ENCODE measurements at places on chromosomes 5 and 9.

DNA sequence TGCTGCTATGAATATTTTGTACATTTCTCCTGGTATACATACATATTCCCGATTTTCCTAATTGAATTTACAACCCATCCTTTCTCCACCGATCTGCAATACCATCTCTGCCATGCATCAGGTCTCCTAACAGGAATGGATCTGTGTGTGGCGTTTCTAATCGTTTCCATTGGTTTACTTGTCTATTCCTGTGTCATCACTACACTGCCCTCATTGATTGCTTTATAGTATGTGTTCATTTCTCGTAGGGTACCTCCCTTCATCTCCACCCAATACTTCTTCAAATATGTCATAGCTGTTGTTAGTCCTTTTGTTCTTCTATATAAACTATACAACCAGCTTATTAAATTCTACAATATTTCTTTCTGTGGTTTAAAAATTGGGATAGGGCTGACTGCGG is 7.1 kb upstream of the OR2S2 start:
- DNase-seq, result no peak

DNA sequence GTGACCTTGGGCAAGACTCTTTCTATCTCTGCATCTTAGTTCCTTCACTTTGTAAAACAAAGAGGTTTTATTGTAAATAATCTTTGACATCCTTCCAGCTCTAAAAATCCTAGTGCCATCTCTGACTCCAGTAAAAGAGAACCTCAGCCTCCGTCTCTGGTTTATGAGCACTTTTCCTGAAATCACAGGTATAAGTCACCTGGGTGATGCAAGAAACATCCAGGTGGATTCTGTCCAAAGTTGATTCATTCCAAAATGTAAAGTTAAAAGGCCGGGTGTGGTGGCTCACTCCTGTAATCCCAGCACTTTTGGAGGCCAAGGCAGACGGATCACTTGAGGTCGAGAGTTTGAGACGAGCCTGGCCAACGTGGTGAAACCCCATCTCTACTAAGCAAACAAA is 21.1 kb upstream of the UBAP2 start:
- no peak for DNase-seq

DNA sequence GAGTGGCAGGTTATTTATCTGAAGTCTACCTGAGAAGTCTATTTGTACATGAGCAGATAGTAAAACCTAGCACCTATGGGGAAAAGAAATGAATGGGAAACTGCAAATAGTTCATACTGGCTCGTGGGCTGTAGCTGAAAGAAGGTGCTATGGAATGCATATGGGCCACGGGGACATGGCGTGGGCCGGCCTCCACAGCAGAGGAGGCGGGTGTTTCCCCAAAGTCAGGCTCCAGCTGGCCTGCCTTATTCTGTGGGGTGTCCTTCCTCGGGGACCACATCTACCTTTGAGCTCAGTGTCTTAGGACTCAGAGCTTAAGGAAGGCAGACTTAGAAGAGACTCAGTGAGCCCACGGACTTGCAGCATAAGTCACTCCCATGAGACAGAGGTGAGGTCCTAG is 350.5 kb upstream of the PANK3 start:
- DNase-seq, result no peak

GRCh38 chr5:50768634-50769033 is 102.2 kb downstream of the PARP8 start:
- no peak for DNase-seq

GRCh38 chr5:180142824-180143610 is 66.0 kb downstream of the RASGEF1C start:
- DNase-seq, result no peak

GRCh38 chr5:109936996-109937395 is 247.3 kb downstream of the MAN2A1 start:
- DNase-seq, result no peak

DNA sequence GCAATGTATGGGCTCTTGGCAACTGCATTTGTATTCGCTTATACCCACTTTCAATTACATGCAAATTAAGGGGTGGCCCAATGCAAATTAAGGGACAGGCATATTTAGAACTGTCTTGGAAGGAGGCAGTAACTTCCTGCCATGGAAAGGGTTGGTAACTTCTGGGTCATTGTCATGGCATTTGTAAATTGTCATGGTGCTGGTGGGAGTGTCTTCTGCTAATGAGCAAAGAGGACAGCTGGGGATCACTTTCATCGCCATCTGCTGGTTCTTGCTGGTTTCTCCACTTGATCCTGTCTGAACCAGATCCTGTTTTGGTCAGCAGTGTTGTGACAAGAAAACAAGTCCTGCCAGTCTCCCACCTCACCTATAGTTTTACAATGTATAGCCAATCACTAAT is 23.3 kb upstream of the UGT3A2 start:
- no peak for DNase-seq

DNA sequence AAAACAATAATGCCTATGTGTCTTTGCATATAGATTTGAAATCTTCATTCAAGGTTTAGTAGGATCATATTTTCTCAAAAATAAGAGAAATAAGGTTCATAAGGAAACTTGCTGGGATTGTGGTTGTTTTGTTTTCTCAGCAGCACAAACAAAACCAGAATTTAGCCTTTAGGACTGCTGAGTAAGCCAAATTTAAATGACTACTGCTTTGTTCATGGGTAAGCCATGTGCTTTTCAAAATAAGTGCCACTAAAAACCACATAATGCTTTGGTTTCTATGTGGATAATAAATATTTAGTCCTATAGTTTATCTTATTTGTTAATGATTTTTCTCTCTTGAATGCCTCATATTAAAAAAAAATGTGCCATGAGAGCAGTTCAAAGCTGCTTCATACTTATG is 38.8 kb downstream of the PTCD2 start:
- no peak for DNase-seq

- no peak for DNase-seq
Measured at GRCh38 chr5:179470201-179470600, 80.2 kb upstream of the RUFY1 start.

DNA sequence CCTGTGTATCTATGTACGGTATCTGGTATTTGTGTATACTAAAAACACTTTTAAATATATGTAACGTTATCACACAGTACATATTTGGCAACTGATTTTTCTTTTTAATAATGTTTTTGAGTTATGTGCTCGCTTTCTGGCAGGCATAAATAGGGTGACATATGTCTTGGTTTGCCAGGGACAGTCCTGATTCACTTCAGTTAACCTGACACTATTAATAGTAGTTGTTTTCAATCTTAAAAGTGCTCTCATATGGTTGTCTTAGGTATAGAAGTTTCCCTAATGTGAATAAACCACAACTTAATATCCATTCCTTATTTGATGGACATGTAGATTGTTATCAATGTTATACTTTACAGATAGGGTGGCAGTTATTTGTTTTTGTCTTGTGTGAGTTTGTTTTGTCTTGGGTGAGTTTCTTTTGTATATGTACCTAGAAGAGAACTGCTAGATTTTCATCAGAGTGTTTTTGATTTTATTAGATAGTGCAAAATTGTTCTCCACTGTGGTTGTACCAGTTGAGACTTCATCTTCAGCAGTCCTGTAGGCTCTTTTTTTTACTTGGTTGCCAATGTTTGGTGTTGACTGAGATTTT is 7.9 kb downstream of the G3BP1 start:
- DNase-seq, result no peak

DNA sequence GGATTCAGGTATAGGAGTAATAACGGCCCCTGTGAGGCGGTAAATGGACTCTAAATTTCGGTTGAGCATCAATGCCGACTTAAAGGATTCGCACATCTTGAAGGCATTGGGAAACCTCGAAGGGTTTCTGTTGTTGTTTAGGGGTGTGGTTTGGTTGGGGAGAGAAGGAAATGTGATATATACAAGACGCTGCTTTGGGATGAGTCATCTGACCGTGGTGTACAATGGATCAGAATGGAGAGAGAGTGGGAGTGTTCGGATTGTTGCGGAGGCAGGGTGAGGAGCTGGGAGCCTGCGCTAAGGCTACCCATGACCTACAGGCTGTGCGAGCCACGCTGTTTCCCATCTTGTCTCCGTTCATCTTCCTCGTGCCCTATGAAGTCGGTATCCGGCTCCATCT is 60.4 kb upstream of the ERCC6L2 start:
- DNase-seq, result no peak

DNA sequence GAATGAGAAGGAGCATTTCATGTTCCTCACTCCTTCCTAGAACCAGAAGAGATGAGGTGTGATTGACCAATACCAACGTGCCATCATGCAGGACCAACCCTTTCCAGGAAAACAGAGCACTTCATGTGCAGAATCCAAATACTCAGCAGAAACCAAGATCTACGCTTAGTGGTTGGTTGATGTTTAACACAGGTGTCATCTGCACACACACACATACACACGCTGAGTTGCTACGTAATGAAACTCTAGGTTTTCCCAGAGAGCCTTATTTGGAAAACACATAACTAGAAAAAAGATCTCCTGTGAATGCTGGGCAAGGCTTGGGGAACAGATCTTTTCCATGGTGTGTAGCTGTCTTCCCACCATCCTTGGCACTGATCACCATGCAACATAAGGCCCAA is 21.1 kb upstream of the ZNF622 start:
- no peak for DNase-seq

- DNase-seq, result no peak
Measured at GRCh38 chr9:6584881-6585597, 60.5 kb downstream of the GLDC start.

GRCh38 chr9:134475011-134475790 is 148.9 kb downstream of the RXRA start:
- no peak for DNase-seq

DNA sequence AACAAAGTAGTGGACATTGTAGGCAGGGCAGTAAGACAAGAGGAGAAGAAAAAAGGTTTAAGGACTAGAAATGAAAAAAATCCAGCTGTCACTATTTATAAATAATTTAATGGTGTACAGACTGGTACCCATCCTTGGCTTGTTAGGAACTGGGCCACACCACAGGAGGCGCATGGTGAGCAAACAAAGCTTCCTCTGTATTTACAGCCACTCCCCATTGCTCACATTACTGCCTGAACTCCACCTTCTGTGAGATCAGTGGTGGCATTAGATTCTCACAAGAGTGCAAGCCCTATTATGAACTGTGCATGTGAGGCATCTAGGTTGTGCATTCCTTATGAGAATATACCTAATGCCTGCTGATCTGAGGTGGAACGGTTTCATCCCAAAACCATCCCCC is 62.6 kb upstream of the DMAC1 start:
- no peak for DNase-seq

GRCh38 chr9:81851340-81851739 is 76.9 kb upstream of the SPATA31D4 start:
- no peak for DNase-seq

- no peak for DNase-seq
Measured at GRCh38 chr9:96080364-96080763, 204.9 kb downstream of the ERCC6L2 start.

GRCh38 chr5:37436146-37436934 is 57.2 kb downstream of the WDR70 start:
- no peak for DNase-seq

GRCh38 chr5:83751201-83751600 is 30.5 kb upstream of the HAPLN1 start:
- DNase-seq, result no peak

DNA sequence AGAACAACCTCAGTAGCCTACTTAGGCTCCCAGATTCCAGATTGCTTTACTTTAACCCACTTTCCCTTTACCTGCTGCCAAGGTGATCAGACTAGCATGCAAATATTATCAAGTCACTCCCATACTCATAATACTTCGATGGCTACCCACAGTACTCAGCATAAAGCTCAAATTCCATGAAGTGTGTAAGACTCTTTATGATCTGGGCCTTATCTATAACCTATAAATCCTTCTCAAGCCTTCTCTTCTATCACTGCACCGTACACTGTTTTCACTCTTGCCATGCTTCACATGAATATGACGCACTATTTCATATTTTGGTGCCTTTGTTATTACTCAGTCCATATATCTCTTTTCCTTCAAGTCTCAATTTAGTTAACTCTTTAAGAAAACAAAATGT is 135.2 kb upstream of the TARS1 start:
- no peak for DNase-seq

- no peak for DNase-seq
Measured at GRCh38 chr9:115071176-115071575, 46.8 kb downstream of the TNC start.

- DNase-seq, result no peak
Measured at GRCh38 chr9:91188719-91189590, 172.8 kb downstream of the AUH start.

DNA sequence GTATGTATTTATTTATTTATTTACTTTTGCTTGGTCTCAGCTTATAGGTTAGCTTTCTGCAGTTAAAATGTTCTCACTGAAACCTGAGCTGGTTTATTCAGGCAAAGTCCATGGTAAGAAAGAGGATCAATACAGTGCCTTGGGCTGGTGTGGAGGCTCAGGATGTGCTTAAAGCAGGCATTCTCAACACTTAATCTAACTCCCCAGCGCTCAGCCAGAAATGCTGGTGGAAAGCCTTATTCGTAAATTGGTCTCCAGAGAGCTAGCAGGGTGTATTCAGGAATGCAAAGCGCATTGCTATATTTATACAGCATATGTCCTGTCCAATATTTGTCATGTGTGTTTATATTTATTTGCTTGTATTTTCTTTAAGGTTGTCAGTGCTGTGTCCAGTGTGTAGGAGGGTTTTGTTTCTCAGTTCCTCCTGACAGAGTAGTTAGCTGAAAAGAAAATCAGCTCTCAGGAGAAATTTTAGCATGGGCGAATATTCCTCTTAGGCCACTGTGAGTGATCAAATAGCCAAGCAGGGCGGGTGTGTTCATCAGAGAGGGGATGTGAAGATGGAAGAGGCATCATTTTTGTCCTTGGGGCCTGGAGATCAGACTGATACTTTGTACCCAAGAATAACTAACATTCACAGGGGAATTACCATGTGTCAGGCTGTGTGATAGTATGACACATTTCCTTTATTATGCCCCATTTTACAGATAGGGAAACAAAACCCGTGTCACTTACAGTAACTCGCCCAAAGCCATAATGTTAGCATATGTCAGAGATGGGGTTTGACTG is 65.8 kb downstream of the DOCK2 start:
- DNase-seq, result no peak

DNA sequence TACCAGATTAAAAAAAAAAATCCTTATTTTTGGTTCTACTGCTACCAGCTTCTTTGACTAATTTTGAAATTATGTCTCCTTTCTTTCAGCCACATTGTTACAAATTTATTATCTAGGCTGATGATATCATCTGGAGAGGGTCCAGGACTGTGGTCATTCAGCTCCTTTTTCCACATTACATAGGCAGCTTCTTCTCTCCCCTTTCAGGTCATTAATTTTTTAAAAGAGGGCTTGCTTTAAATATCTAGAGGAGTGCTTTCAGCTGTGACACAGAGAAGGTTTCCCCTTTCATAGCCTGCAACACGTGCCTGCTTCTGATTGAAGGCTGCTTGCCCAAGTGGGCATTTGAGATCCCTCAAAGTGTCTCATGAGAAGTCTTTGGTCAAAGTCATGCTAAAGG is 155.7 kb upstream of the PAPPA start:
- no peak for DNase-seq

DNA sequence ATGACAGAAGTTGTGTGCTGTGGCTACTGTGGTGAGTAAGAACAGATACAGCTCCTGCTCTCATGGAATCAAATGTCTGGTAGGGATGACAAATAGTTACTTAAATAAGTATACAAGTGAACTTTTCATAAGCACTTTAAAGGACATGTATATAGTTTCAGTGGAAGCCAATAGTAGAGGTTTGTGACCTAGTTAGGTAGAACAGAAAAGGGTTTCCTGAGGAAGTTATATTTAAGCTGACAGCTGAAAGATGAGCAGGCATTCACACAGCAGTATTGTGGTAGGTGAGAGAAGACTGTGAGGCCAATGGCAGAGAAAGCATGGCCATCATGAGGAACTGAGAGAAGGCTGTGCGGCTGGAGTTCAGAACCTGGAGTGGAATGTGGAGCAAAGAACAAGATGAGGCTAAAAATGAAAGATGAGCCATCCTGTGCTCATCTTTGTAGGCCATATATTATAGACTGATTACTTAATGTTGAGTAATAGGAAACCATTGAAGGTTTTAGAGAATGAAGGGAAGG is 15.4 kb downstream of the FAM174A start:
- no peak for DNase-seq
